NCI-H1694 (cell line): ENCODE measurements at places on chromosomes 4 and X.

DNA sequence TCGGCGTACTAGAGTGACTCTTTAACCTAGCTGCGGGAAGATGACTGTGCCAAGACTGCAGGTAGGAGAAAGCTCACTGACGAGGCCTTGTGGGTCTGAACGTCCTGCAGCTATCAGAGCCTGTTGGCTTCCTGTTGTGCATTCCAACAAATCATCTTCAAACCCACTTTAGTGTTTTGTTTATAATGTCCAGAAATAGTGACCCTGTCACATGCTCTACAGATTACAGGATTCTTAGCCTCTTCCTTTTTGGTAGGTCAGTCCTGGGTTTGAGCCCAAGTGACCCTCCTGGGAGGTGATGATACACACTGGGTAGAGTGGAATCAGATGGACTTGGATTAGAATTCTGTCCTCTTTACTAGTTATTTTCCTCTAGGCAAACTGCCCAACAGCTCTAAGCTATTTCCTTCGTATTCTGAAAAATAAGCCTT, 33.2 kb downstream of the HTT start:
- no peak for DNase-seq

GRCh38 chr4:48543796-48544195, 53.7 kb downstream of the ZAR1 start:
- no peak for DNase-seq

GRCh38 chrX:129652565-129653169, 2.1 kb downstream of the APLN start:
- no peak for DNase-seq

GRCh38 chrX:14922437-14922836, 49.2 kb downstream of the MOSPD2 start:
- DNase-seq: no peak

DNA sequence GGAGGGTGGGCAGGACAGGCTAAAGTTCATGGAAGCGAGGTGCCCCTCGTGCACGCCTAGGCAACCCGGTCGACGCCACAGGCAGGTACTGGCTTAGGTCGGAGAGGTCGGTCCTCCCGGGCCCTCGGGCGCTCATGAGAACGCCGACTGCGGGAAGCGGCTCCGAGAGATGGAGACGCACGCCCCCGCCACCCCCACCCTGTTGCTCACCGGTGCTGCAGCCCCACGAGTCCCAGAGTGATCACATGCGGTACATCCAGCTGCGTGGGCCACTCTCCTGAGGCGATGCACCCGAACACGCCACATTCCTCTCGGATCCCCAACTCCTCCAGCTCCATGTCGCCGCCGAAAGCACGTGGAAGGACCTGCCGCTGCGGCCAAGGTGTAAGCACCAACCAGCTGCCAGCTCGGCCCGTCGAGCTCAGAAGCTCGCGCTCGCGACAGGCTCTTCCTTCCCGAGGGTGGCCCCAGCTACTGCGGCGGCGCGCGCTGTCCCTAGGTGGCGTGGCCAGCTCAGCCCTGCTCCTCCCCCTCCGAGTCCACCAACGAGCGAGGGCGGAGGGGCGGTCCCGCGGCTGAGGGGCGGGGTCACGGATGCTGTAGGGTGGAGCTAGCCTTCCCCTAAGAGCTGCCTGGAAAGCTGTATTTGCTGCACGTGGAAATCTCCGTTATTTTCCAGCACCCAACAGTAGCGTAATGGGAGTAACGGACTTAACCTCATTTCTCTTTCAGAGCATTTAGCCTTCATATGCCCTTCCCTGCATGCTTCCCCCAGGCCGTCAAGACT, at the start of gene PPAT:
TSS of gene PPAT (minus strand) at position 476 of the 787 bp plus-strand sequence. CDS start at position 338, 138 bp downstream.
- peak; percentile 89 for DNase-seq

DNA sequence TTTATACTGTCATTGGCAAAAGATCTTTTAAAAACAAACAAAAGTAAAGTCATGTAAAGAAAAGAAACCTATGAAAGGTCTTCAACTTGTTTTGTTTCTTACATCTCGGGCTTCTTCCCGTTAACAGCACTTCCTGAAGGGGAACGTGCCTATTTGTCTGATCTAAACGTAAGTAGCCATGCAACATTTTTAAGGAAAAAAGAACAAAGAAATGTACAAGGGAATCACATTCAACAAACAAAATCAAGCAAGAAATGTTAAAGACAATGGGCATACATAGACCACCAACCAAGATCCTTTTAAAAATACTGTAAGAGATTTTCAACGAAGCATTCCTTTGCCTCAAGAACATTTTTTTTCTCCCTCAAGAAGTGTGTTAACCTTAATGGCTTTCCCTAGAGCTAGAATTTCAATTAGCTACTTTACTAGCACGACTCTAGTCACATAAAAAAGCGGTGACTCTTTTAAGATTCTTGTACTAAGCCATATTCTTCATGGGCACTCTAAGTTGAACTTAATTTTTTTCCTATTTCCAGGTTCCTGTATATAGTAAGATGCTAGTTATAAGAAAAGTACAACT, 112.0 kb upstream of the TTC29 start:
- no peak for DNase-seq

DNA sequence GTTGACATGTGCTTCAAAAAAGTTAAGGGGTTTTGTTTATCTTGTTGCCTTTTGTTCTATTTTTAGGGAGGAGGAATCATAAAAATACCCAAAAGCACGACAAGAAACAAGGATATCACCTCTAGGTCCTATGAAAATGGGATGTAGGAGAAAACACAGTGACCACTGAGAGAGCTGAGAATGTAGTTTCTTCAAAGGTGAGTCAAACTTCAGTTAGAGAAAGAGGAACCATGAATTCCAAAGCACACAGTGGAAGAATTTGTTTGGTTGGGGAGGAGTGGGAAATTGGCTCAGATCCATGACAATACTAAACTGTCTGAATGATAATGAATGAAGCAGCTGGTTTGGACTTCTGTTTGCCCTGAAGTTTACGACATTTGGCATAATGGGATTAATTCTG, 19.1 kb upstream of the FRYL start:
- DNase-seq: no peak

GRCh38 chr4:141352909-141353525, 132.3 kb downstream of the ZNF330 start:
- DNase-seq: no peak

GRCh38 chrX:9859711-9860555, 73.7 kb downstream of the SHROOM2 start:
- no peak for DNase-seq

DNA sequence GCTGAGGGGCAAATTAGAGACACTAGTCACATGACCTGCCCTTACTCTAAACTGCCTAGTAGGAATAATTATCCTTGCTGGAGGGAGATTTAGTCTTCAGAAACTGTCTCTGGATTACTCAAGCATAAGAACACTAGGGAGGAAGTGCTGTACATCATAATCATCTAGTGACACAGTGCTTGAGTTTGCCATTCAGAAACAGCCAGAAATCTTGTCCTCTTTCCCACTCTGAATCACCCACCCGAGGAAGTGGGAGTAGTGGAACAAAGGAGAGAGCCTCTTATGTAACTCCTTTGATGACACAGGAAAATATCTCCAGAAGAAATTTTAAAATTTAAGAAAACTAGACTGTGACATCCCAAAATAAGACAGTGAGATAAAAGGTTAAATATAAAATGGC, 69.3 kb upstream of the PCDH19 start:
- no peak for DNase-seq

DNA sequence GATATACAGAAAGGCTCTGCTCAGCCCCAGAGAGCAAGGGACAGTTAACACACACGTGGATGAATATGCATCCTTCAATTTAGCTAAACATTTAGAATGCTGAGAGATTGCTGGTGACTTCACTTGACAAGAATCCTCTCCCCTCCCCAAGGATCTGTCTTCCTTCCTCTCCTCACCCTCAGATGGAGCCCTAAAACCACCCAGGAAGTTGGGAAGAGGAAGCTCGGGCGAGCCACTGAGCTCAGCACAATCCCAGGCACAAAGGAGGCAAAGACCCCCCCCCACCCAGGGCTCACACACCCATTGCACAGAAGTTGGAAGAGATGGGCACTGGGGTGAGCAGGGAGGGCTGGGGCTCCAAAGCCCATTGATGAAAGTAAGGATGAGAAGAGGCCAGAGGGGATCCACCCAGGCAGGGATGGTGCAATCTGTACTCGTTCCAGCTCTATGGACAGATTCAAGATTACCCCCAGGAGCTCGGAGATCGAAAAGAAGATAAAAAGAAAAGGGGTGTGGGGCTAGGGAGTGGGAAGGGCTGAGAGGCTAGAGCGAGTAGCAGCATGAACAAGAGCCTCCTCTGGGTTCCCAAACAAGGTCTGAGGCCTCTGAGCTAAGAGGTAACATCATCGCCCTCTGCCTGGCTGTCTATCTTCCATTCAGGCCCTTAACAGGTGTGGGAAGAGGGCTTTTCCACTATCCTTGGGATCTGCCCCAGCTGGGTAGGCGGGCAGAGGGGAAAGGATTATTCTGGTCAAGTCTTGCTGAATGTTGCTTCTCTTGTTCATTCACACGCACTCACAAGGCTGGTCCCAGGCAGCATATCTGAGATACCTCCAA, 1.2 kb downstream of the TFE3 start:
- no peak for DNase-seq

DNA sequence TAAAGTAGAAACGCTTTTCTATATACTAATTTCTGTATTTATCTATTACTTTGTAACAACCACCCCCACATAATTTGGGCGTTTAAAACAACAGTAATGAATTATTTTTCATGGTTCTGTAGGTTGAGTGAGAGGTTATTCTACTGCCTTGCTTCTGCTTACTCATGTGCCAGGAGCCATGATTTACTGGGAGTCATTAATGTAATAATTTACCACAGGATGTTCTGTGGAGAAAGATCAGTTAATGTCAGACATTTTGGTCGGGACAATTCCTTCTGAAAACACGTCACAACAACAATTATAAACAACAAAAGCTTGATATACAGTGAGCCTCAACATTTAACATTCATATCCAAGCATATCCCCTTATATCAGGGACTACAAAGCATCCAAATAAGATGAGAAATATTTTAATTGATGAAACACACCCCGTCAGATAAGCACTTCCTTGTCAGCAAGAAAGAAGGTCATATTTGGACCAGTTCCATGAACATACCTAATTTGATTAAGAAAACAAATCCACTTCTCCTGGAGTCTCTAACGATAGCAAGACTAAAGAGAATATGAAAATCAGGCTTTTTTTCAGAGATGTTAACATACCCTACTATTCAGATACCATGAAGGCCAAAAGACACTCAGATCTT, 238.5 kb downstream of the PRDM5 start:
- no peak for DNase-seq

- DNase-seq: no peak
Observed at GRCh38 chr4:152843481-152844090, 63.8 kb downstream of the ARFIP1 start.

GRCh38 chr4:183594823-183595222, 64.2 kb downstream of the RWDD4 start:
- DNase-seq: no peak

DNA sequence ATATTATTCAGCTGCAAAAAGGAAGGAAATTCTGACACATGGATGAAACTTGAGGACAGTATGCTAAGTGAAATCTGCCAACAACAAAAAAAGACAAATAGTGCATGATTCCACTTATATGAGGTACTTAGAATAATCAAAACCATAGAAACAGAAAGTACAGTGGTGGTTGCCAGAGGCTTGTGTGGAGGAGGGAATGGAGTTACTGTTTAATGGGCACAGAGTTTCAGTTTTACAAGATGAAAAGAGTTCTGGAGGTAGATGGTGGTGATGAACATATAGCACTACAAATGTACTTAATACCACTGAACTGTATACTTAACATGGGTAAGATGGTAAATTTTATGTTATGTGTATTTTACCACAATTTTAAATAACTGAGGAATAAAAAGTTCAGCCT, 212.0 kb upstream of the KLF3 start:
- DNase-seq: no peak

DNA sequence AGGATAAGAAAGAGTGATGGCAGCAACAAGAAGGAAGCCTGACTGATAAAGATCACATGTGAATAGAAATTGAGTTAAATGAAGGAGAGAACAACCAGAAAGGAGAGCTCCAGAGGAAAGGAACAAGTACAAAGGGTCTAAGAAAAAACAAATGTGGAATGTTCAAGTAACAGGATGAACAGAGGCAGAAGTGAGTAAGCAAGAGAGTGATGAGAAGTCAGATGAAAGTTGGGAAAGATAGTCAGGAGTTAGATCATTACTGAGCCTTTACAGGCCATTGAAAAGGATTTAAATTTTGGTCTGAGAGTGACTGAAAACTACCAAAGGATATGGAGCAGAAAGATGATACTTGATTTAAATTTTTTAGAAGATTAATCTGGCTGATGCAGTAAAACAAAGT, 38.1 kb downstream of the NFXL1 start:
- DNase-seq: no peak

DNA sequence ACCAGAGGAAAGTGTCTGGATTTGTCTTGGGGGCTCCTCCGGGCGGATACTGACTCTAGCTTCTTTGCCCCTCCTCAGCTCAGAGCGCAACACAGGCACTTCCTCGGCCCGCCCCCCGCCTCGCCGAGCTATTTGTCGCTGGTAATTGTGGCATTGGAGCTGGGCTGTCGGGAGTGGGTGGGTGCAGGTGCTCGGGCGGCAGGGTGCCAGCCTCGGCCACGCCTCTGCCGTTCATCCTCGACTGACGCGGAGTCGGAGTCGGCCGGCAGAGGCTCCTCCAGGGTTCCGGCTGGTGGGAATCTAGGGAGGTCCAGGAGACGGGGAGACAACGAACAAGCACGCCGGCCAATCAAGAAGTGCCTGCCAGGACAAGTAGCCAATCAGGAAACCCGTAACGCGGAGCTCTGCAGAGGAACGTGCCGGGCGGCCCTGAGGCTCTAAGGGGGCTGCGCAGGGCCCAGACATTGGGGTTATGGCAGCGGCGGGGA, 3.9 kb upstream of the SYN1 start:
- DNase-seq: peak; percentile 80

- peak; percentile 16 for DNase-seq
Observed at GRCh38 chr4:152896811-152897210, 39.3 kb upstream of the FHDC1 start.

DNA sequence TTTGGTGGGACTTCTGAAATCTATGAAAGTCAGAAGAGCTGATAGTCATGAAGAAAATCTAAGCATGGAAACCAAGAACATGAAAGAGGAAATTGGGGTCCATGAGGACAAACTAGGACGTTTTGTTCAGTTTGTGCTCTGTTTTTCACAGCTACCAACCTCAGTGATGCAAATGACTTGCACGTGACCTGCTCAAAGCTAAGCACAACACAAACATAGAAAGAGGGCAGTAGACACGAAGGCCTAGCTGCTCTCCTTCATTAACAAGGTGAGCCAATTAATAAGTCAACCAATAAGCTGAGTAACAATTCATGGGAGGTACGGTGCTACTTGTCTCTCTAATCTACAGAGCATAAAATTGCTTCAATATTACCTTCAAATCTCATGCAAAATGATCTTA, 684.1 kb downstream of the TRAM1L1 start:
- no peak for DNase-seq

- no peak for DNase-seq
Observed at GRCh38 chr4:2006956-2007653, 1.7 kb downstream of the NELFA start.

DNA sequence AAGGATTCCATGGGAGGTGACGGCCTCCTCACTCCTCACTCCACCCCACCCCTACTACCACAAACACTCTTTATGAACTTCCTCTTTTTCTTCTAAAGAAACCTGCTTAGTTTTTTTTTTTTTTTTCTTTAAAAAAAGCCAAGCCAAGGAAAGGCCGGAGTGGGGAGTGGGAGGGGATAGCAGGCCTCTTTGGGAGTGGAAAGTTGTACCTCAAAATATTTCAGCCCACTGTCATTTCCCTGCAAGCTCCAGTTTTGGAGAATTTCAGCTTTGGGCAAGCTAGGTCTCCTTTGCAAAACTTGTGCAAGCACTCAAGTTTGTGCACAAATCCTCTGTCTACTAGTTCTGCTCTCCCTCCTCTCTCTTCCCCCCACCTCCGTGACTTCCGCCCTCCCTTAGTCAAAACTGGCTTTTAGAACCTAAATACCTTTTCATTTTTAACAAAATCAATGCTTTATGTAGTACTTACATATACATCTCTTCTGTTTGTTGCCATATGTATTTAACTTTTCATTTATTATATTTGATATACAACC, 512 bp upstream of the ANTXR2 start:
- DNase-seq: no peak
